ENCODE measurements at places on chromosomes 12 and 14.

DNA sequence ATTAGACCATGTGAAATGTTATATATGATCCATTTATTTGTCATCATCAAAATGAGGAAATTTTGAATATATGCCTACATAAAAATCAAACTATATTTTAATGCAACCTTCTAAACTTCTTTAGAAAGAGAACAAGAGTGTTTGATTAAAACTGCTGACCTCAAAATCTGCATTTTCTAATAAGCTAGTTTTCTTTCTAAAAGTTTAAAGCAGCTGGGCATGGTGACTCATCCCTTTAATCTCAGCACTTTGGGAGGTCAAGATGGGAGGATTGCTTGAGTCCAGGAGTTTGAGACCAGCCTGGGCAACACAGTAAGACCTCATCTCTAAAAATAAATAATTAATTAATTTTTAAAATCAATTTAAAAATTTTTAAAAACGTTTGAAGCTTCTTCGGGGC, 36.2 kb downstream of the GNPTAB start:
- DNase-seq: no peak

- DNase-seq: no peak
These were observed 12.2 kb downstream of the SCYL2 start for GRCh38 chr12:100279159-100279558.

- DNase-seq: no peak
These were observed 157.6 kb downstream of the AACS start for GRCh38 chr12:125222876-125223275.

DNA sequence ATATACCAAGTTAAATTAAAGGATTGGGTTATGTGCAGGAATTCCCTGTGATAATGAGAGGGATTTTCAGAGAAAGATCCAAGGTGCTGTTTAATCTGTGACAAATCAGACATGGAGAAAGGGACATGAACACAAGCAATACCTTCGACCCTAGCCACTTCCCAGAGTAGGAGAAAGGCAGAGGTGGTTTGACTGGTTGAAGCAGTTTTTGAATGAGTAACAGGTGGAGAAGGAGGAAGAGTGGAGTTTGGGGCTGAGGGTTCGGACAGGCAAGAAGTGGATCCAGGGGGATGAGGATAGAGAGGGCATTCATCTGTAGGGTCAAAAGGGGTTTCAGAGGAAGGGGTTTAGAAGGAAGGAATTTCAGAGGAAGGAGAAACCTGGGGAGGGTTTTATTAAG, 27.4 kb upstream of the A2M start:
- DNase-seq: no peak

DNA sequence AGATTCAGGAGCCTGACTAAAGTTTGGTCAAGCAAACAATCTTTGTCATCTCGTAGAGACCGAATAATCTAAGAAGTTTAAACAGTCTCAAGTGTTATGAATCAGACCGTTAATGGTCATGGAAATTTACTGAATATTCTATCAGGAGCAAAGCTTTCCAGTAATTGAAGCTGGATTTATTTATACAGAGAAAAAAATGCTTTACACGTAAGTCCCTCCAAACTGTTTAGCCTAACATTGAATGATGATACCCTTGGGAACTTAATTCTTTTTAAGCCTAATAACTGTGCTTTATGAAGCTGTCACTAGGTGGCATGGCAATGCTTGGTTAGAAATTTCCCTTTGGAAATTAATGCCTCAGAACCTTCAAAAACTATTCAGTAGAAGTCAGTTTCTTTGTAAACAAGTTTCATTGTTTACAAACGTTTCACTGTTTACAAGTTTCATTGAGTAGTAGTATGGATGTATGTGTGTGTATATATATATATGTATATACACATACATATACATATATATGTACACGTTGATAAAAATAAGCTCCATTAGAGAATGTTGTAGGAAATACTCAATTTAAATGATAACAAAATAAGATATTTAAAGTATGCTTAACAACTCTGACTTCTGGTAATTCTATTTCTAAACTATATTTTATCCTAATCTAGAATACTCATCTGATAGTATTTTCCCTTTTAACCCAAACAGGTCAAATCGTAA, 32.1 kb downstream of the DEPDC4 start:
- DNase-seq: peak; percentile 62

DNA sequence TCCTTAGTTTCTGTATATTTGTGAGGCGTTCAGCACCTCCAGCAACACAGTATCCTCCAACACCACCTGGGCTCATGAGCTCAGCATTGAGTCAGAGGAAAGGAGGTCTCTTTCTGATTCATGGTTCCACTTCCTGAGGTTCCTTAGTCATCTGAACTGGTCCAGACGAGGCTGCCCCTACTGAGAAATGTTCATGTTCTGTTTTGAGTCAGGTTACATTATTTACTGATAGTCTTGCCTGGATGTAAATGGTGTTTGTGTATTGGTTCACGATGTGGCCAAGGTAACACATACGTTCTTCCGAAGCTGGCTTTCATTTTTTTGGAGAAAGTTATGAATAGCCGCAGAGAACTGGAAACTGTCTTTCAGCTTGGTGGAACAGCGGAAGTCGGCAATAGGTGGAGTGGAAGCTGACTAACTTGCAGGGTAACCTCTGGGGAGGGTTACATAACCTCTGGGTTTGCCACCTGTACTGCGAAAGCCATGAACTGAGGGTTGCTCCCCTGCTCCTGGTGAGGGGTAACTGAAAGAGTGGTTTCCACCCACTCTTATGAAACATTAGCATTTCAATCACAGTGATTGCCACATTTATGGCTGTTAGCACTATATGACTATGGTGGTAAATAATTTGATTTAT, 42.2 kb upstream of the MANSC4 start:
- DNase-seq: peak; percentile 83

GRCh38 chr14:93160353-93160801, 24.3 kb downstream of the MOAP1 start:
- no peak for DNase-seq

GRCh38 chr12:53980104-53980801, 4.7 kb upstream of the HOXC10 start:
- no peak for DNase-seq

- DNase-seq: no peak
These were observed 337.1 kb downstream of the TMEM121 start for GRCh38 chr14:105863296-105864108.

- no peak for DNase-seq
These were observed 57.9 kb downstream of the GNS start for GRCh38 chr12:64701283-64701682.

- DNase-seq: no peak
These were observed 108.2 kb downstream of the PRICKLE1 start for GRCh38 chr12:42481368-42481767.

- peak; percentile 97 for DNase-seq
These were observed 34.8 kb upstream of the FRMD6 start for GRCh38 chr14:51616724-51617409.

- no peak for DNase-seq
These were observed 554.2 kb downstream of the FLRT2 start for GRCh38 chr14:86084097-86084496.

GRCh38 chr12:46362895-46363581, 9.5 kb downstream of the SLC38A2 start:
- no peak for DNase-seq

DNA sequence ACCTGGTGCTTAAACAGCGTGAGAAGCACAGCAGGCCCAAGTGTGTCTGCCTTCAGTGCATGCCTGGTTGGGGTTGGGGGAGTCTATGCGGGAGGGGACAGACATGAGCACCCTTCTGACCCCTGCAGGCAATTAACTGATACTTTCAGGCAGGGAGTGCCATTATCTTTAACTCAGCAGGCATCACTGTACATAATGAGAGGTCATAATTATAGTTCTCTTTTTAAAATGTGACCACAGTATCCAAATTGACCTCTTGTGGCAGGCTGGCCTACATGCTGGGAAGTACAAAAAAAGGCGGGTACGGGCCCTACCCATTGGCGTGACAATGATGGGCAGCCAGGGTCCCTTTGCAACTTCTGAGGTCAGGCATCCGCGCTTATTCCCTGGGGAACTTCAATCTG, 209.1 kb downstream of the FOXN3 start:
- DNase-seq: no peak

- no peak for DNase-seq
These were observed 101.7 kb downstream of the ZFP36L1 start for GRCh38 chr14:68691031-68691791.

DNA sequence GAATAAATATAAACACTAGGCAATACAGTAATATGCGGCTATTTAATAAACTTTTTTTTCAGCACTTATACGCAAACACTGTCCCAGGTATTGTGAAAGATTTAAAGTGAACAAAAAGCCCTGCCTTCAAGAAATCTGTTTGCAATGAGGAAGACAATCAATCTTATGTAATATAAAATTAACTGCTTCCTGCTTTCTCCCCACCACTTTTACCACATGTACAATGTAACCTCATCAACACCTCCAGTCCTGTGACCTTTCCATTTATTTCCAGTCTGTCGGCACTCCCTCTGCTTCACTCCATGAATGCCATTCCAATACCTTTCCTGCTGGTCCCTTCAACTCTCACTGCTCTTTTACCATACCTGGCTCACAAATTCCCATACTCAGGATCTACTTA, 10.5 kb downstream of the SNX6 start:
- DNase-seq: no peak

DNA sequence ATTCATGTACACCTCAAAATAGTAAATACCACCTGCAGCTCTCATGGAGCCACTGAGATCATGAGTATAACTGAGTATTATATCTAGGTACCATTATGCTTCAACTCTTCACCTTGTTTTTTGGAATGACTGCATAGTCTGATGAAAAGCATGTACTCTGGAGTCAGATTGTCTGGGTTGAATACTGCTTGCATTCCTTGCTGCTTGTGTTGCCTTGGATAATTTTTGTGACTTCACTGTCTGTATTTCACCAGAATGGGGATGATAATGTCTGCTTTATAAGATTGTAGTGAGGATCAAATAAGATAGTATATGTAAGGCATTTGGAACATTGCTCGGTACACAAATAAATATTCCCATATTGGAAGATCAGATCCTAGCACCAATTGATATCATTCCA, 54.2 kb downstream of the SUSD6 start:
- DNase-seq: peak; percentile 58

- no peak for DNase-seq
These were observed 33.0 kb upstream of the RFLNA start for GRCh38 chr12:124261885-124262284.

GRCh38 chr12:67268335-67268895, 743 bp upstream of the CAND1 start:
- DNase-seq: peak; percentile 99

DNA sequence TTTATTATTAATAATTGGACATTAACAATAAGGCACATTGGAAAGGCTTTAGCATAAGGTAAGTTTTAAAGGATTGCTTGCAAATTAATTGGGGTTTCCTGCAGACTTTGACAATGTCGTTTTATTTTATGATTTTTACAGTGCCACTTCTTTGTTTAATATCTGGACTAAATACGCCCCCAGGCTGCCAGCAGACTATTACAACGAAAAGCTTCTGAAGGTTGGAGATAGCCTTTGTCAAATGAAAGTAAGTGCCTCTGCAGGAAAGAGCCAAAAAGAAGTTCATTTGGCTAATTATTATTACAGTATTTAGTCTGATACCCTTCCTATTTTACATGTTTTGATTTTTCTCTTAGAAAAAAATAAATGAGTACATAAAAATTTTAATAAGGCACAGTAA, 11.3 kb downstream of the CFAP54 start:
- DNase-seq: peak; percentile 29

GRCh38 chr12:128982933-128983332, 129.7 kb downstream of the GLT1D1 start:
- DNase-seq: no peak

Measured in fibroblast of skin of right biceps (primary cell).